ENCODE measurements at places on chromosomes 7 and 10. TPM values are rescaled to one million over a fixed set of nuclear protein-coding genes. Genes with fewer than 3 reads are reported as not detected.

CYP26A1 gene
- 0.18 TPM for total RNA-seq

GJD4 gene
- not detected for total RNA-seq

GPC2 gene
- total RNA-seq, result 0.18 TPM

VWDE gene
- total RNA-seq, result under 0.01 TPM

GIMAP7 gene
- total RNA-seq, result not detected

SH2B2 gene
- 4.3 TPM for total RNA-seq

NCF1 gene
- not detected for total RNA-seq

FGFR2 gene
- total RNA-seq, result not detected

PDK4 gene
- 0.29 TPM for total RNA-seq

NPSR1 gene
- not detected for total RNA-seq

GFRA1 gene
- 0.18 TPM for total RNA-seq

LIPF gene
- total RNA-seq, result not detected

RNLS gene
- total RNA-seq, result 36.5 TPM

ITPRID1 gene
- total RNA-seq, result not detected

Data from myometrial cell (primary cell).